Activated CD4-positive, alpha-beta T cell treated with anti-CD3 and anti-CD28 coated beads, Interleukin-2, Interleukin-6, amounts not matched to agents 100 ng/mL and 50 ng/mL, durations not matched to agents 16 hours and 8 hours (primary cell): ENCODE measurements at places on chromosomes 13 and 19.

DNA sequence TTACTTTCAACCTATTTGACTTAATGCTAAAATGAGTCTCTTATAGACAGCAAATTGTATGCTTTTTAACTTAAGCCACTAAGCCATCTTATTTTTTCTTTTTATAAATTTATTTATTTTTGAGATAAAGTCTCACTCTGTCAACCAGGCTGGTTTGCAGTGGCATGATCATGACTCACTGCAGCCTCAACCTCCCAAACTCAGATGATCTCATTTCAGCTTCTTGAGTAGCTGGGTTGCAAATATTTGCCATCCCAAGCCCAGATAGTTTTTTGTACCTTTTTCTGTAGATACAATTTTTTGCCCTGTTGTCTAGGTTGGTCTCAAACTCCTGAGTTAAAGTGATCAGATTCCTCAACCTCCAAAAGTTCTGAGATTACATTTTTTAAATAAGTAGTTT, 27.1 kb downstream of the ZNF714 start:
- no peak for DNase-seq

GRCh38 chr19:664913-665443, 2.0 kb upstream of the RNF126 start:
- peak; percentile 87 for DNase-seq

DNA sequence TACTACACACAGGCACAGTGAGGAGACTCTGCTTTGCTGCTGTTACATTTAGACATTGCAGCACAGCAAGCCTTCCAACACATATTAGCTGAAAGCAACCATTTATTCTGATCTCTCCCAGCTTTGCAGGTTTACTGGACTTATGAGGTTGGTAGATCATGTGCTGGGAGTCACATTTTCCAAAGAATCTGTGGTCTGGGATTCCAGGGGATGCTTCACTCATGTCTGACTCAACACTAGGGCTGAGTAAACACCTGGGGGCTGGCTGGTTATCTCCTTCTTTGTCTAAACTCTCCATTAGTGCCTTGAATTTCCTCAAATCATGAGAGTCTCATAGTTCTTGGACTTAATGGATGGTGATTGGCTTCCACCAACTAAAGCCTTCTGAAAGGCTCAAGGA, 5.4 kb upstream of the LGALS13 start:
- DNase-seq: no peak

- DNase-seq: no peak
Observed at GRCh38 chr13:29427937-29428309, 167.6 kb downstream of the SLC7A1 start.

DNA sequence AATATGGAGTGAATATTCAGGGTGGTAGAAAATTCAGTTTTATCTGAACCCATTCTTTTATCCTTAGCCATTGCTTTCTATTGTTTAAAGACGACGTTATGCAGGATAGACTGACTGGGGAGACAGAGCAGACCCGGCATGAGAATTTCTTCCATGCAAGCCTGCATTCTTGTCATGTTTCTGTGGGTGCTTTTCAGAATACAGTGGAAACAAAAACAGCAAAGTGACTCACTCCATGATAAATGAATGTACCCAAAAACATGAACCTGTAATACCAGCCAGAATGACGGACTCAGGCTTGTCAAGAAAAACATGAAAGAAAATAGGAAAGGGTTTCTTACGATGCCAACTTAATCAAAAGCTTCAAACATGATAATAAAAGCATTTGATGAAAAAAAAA, 924.0 kb downstream of the EFNB2 start:
- no peak for DNase-seq
